ENCODE measurements at places on chromosomes 1 and 21. TPM values are rescaled to one million over a fixed set of nuclear protein-coding genes. Genes with fewer than 3 reads are reported as not detected.

- no peak for DNase-seq
These were observed 23.1 kb upstream of the TOR3A start for GRCh38 chr1:179058487-179059483.

GRCh38 chr1:107459204-107459904 is 318.5 kb downstream of the NTNG1 start:
- no peak for DNase-seq

GRCh38 chr21:31798842-31799704 is 67.2 kb upstream of the SCAF4 start:
- DNase-seq, result no peak

DNA sequence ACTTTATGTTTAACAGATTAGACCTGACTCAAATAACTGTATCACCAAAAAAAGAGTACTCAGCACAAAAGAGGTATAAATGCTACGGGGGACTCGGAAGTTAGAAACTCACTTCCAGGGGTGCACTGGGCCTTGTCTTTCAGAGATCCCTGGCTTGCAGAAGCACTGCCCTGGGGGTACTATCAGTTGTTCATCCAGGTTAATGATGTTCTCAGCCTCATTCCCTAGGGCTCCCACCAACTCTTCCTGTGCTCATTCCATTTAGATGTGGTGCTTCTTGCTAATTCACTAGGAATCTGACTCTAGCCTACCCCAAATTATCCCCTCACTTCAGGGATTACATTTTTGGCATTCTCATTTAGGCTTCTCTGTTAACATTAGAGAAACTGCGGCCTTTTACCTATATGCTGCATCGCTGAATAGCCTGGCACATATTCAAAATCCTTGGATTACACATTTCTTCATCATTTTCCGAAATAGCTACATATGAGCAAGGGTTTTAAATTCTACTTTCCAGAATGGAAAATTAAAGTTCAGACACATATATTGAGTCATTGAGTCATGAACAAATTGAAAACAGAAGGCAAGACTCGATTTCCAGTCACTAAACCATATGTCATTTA is 338.5 kb downstream of the KCTD3 start:
- no peak for DNase-seq

The OBSCN gene
- 35.8 TPM for total RNA-seq

The CYP4B1 gene
- total RNA-seq, result 74.4 TPM
